ENCODE measurements at places on chromosomes 1 and 21. TPM values are rescaled to one million over a fixed set of nuclear protein-coding genes. Genes with fewer than 3 reads are reported as not detected.

The LCE1E gene
- total RNA-seq = not detected

The FTCD gene
- total RNA-seq = 668 TPM

The TMEM54 gene
- total RNA-seq = 6.1 TPM

The ANKRD35 gene
- total RNA-seq = 2.4 TPM

The FAM151A gene
- 78.9 TPM for total RNA-seq

The KCNA2 gene
- total RNA-seq = 0.03 TPM

The RAB7B gene
- total RNA-seq = 0.73 TPM

The IFI44L gene
- 0.63 TPM for total RNA-seq

The TLR5 gene
- 1.1 TPM for total RNA-seq

The RABGAP1L gene
- total RNA-seq = 17.0 TPM

The GBP7 gene
- total RNA-seq = 22.9 TPM

The CLDN19 gene
- not detected for total RNA-seq

The LENEP gene
- not detected for total RNA-seq

The RNF115 gene
- 4.9 TPM for total RNA-seq

The MYBPH gene
- not detected for total RNA-seq

The FCRL2 gene
- not detected for total RNA-seq

The OR2L8 gene
- not detected for total RNA-seq

The PLPPR4 gene
- total RNA-seq = 0.10 TPM

The TRIM58 gene
- 0.18 TPM for total RNA-seq

The GJA9 gene
- total RNA-seq = not detected

The SLC2A1 gene
- 9.5 TPM for total RNA-seq

The SPRR5 gene
- not detected for total RNA-seq

The OR6N1 gene
- total RNA-seq = not detected

The IL12RB2 gene
- 0.43 TPM for total RNA-seq

The TTC39A gene
- total RNA-seq = 2.7 TPM

The PTPRC gene
- 5.4 TPM for total RNA-seq

The TP73 gene
- total RNA-seq = 0.08 TPM

The ITPKB gene
- 3.1 TPM for total RNA-seq

The KCNA3 gene
- total RNA-seq = 0.43 TPM

The PAQR7 gene
- total RNA-seq = 5.1 TPM

The MEAF6 gene
- 16.0 TPM for total RNA-seq

The SUSD4 gene
- 1.3 TPM for total RNA-seq

The CFAP107 gene
- total RNA-seq = not detected

The OR10K2 gene
- not detected for total RNA-seq

The MARCKSL1 gene
- total RNA-seq = 13.6 TPM

The AADACL4 gene
- not detected for total RNA-seq
